Epithelial cell of proximal tubule (primary cell): ENCODE measurements at places on chromosomes 7 and 10. TPM values are rescaled to one million over a fixed set of nuclear protein-coding genes. Genes with fewer than 3 reads are reported as not detected.

- no peak for DNase-seq
Observed at GRCh38 chr10:97960269-97961056, 70.0 kb downstream of the CRTAC1 start.

- no peak for DNase-seq
Observed at GRCh38 chr7:37342688-37343471, 105.8 kb downstream of the ELMO1 start.

DNA sequence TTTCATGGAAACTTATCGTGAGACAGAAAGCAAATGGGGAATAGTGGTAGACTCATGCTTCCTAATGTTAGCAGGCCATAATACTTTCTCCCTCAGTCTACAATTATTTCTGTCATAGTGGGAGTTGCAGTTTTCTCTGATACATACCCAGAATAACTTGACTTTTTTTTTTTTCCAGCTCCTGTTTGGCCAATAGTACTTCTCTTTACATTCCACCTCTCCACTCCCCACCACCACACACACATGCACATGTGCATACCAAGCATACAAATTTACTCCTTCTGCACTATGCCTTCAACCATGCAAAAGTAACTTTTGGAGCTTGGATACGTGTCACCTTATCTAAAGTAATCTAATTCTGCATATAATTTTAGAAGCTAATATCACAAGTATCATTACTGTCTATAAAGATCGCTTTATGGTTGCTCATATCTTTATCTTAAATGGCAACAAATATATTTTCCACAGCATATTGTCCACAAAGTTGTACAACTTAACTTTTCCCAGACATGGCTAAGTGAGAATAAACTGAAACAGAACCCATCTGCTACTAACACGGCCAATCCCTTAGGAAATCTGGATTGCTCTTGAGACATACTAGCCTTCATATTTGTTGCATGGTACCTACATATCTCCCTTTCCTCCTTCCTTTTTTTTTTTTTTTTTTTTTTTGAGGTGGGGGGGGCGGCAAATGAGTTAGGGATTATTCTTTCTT lies 49.0 kb downstream of the TES start:
- no peak for DNase-seq

- DNase-seq: no peak
Observed at GRCh38 chr10:32169556-32169955, 113.3 kb upstream of the KIF5B start.

GRCh38 chr7:105006367-105007136 lies 7.5 kb upstream of the KMT2E start:
- no peak for DNase-seq

- DNase-seq: no peak
Observed at GRCh38 chr10:93994438-93994801, 689 bp downstream of the PLCE1 start.

GRCh38 chr7:831596-832166 lies 595 bp upstream of the SUN1 start:
- peak; percentile 82 for DNase-seq

DNA sequence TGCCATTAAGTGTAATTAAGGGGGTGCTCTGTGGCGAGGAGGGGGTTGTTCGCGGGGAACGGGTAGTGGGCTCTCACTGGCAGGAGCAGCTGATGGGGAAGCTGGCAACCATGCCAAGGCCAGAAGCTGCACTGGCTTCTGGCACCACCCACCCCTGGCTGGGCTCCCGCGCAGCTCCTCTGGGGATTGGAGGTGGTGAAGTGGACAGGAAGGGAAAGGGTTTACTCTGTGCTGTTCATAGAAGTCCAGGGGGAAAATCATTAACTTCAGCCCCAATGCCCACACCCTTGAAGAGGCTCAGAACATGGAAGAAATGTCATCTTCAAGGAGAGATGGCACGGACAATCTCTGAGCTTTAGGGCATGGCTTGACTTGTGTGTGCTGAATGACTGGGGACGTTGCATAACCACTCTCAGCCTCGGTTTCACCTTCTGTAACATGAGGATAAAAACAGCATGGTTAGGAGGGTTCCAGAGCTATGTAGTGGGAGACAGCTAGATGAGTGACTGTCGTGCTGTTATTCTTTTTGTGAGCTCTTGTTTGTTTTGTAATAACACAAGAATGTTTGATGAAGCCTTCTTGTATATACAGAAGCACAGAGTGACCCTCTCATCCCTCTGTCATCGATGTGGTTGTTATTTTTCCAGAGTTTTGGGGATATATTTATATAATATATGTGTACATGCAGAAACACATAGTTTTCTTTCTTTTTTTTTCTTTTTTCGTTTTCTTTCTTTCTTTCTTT lies 29.9 kb downstream of the KAZALD1 start:
- DNase-seq: no peak

DNA sequence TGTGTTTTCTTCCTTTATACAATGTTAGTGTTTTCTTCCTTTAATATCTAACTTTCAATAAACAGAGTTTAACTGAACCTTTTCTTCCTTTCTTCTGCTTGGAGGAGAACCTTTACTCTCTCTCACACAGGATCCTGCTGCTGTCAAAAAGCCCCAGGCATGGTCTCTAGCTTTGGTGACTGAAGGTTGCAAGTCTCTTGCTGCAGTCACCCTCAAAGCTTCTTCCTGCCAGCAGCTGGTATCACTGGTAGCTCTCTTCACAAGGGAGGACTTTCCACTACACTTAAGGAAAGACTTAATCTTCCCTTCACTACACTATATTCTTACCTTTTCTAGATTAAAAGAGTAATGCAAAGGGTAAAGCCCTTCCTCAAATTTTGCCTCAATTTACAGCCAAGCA lies 153.4 kb downstream of the SGMS1 start:
- DNase-seq: peak; percentile 7

DNA sequence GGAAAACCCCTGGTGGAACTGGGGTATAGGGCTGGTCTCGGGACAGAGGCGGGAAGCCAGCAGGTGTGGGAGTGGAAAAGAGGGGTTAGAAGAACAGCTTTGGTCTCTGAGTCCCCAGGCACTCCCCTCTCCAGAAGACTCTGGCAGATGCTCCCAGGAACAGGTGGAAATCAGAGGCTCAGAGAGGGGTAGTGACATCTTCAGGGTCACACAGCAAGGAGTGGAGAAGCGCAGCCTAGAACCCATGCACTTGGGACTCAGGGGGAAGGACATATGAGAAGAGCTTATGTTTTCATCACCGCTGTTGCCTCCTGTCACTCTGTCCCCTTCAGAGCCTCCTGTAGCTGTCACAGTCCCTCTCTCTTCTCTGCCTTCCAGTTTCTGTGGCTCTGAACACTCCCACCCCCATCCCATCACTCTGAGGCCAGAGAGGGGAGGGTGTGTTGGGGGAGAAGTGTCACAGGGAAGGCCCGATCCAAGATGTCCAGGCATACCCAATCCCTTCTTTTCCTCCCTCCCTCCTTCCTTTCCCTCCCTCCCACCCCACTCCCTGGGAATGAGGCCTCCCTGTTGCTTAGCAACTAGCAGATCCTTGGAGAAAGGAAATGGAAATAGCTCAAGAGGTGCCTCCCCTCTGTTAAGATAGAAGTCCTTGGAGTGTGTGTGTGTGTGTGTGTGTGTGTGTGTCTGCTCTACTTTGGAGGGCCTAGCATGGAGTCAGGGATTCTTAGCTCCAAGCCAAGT lies 32.0 kb downstream of the SRRM3 start:
- no peak for DNase-seq

The RBP4 gene
- 2.4 and 2.7 TPM in 2 replicates for total RNA-seq

The PPP1R17 gene
- total RNA-seq: not detected in 2 replicates

GRCh38 chr10:98466861-98467505 lies 20.2 kb upstream of the HPS1 start:
- no peak for DNase-seq

The SUN3 gene
- total RNA-seq: 0.43 TPM in 1 of 2 replicates, not detected in the other

The VIPR2 gene
- not detected in 2 replicates for total RNA-seq

The ACTL6B gene
- total RNA-seq: not detected in 2 replicates

DNA sequence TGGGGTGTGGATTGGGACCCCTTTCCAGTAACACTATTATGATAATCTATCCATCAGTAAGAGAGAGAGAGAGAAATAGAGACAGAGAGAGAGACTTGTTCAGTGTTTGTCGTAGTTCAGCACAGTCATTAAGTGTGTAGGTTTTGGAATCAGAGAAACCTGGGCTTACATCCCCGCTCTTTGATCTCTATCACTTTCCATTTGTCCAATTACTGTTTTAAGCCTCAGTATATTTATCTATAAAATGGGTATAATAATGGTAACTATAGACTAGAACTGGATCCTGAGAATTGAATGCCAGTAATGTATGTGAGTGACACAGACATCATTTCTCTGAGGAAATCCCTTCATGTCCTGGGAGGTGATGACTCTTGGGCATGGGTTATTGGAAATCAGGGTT lies 460.5 kb downstream of the PLXNA4 start:
- no peak for DNase-seq

The BTAF1 gene
- 19.2 and 35.2 TPM in 2 replicates for total RNA-seq

The HKDC1 gene
- 42.0 and 75.2 TPM in 2 replicates for total RNA-seq

DNA sequence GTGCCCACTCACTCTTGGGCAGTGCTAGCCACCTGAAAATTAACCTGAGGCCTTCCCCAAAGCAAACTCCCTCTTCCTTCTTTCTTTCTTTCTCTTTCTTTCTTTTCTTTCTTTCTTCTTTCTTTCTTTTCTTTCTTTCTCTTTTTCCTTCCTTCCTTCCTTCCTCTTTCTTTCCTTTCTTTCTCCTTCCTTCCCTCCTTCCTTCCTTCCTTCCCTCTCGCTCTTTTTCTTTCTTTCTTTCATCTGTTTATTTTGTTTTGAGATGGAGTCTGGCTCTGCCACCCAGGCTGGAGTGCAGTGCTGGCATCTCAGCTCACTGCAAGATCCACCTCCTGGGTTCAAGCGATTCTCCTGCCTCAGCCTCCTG lies 17.0 kb upstream of the KPNA7 start:
- no peak for DNase-seq

DNA sequence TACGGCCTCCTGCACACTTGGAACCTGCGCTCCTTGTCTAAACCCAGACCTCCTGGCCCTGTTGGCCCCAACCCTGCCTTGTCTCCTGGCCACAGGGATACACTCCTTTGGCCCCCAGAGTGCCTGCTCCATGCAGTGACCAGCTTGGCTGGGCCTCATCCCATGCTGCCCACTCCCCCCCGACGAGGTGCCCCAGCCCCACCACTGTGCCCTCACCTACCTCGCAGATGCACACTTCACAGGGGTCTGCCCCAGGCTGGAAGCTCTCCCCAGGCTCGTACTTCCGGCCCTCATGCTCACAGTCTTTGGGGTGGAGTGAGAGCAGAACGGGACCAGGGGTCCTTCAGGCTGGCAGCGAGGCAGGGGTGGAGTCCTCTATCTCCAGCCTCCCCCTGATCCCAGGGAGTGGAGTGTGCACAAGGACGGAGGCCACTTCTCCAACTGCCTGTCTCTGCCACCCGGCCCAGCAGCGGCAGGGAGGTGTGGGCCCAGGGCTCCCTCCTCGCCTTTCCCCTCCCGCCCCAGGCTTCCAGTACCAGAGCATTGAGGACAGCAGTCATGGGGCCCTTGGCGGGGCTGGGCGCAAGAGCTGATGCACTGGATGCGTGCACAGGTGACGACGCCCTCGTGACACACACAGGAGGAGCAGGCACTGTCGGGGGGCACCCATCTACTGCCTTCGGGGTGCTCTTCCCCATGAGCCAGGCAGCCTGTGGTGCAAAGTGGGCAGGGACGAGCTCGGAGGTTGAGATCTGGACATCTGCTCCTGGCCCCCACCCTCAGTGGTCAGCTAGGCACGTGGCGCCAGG lies 22.1 kb downstream of the ATP6V1F start:
- DNase-seq: no peak

DNA sequence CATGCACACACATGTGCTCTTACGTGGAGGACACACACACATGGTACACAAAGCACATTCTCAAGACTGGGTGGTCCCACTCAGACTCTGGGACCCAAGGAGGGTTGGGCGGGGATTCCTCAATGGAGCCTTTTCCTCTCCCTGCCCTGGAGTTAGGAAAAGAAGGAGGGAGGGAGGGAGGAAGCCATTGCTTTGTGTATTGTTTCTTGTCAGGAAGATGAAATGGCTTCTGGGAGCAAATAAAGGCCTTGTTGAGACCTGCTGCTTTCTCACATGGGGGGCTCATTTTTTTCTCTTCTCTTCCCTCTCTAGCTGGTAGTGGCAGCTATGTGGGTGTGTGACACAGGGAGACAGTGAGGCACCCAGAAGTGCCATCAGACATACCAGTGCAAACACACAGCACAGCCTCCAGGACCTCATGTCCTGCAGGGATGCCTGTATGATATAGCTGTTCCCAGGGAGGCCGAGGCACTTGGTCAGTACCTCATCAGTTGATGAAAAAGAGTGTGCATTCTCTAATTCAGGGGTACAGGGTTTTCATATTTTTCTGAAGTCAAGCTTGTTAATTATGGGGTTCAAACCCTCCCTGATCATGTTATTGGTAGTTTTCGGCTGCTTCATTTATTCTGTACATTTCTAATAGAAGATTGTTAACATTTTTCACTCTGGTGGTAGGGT lies 5.7 kb downstream of the AQP1 start:
- DNase-seq: no peak

- no peak for DNase-seq
Observed at GRCh38 chr10:29358010-29358616, 69.2 kb downstream of the LYZL1 start.

GRCh38 chr7:101538596-101539459 lies 90.3 kb downstream of the MYL10 start:
- DNase-seq: no peak

DNA sequence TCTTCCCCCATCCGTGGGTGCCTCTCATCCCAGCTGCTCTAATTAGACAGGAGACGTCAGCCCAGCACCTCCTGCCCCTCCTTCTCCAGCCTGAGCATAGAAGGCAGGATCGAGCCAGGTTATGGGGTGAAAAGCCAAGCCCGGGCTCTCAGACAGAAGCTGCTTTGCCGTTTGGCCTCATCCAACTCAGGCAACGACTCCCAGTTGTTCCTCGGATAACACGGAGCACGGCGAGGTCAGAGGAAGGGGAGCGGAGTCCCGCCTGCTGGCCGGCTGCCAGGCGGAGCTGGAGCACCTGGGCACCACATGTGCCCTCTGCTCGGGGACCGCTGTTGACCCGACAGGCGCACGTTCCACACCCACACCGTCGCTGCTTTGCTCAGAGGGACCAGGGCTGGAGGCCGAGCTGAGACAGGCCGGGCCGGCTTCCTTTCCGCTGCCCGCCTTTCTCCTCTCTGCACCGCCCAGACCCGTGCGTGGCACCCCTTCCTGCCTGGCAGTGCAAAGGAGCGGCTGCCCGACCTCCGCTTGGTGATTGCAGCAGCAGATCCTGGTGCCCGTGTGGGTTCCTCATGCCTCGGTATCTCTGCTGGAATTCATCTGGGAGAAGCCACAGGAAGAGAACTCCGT lies 21.6 kb upstream of the UNCX start:
- DNase-seq: no peak

The DLX5 gene
- not detected in 2 replicates for total RNA-seq

The RTKN2 gene
- total RNA-seq: 7.1 and 13.8 TPM in 2 replicates

- no peak for DNase-seq
Observed at GRCh38 chr7:128435327-128435686, 20.4 kb upstream of the HILPDA start.

DNA sequence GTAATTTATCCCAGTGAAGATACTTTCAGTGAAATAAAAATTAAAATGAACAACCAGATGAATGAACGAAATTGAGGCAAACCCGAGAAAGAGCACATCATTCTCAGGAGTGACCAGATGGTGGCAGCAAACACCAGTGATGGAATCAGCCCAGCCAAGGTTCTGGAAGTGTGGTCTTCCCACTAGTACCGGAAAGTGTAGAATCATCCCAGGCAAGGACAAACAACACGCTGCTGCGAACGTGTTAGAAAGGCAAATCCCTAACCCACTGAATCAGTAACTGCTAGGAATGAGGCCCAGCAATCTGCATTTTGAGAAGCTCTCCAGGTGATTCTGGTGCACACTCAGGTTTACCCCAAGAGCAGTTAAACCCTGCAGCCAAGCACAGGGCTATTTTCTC lies 15.5 kb upstream of the SLC18A3 start:
- peak; percentile 15 for DNase-seq

The OR9A2 gene
- 0.17 TPM in 1 of 2 replicates, not detected in the other for total RNA-seq

GRCh38 chr10:24307696-24308485 lies 99.0 kb downstream of the KIAA1217 start:
- DNase-seq: no peak
